Sigmoid colon (tissue), 7 donors: ENCODE measurements at places on chromosomes 12 and 14. TPM values are rescaled to one million over a fixed set of nuclear protein-coding genes. Genes with fewer than 3 reads are reported as not detected.

Gene SERPINA12
- not detected for polyA plus RNA-seq

Gene KRT81
- not detected for polyA plus RNA-seq

Gene KIF26A
- polyA plus RNA-seq = 4.2 TPM

Gene PDE3A
- polyA plus RNA-seq = 6.6 TPM

Gene LBHD2
- 0.17 TPM for polyA plus RNA-seq

Gene ITGB7
- 19.9 TPM for polyA plus RNA-seq

Gene KERA
- polyA plus RNA-seq = not detected

Gene CHGA
- polyA plus RNA-seq = 55.4 TPM

Gene CYP27B1
- polyA plus RNA-seq = 1.2 TPM

Gene SPTB
- 0.64 TPM for polyA plus RNA-seq

Gene TEX52
- polyA plus RNA-seq = not detected

Gene CDCA3
- polyA plus RNA-seq = 4.8 TPM

Gene OR4E2
- not detected for polyA plus RNA-seq

Gene CIROP
- polyA plus RNA-seq = not detected

Gene SFSWAP
- polyA plus RNA-seq = 28.1 TPM

Gene NPFF
- polyA plus RNA-seq = not detected

Gene KRT82
- not detected for polyA plus RNA-seq

Gene MGAT4C
- not detected for polyA plus RNA-seq

Gene IAPP
- polyA plus RNA-seq = 2.4 TPM
